Activated CD4-positive, alpha-beta T cell treated with anti-CD3 and anti-CD28 coated beads, Interleukin-2, amount 10 ng/mL, durations not matched to agents 7 days and 5 days (primary cell): ENCODE measurements at places on chromosomes 5 and 9.

DNA sequence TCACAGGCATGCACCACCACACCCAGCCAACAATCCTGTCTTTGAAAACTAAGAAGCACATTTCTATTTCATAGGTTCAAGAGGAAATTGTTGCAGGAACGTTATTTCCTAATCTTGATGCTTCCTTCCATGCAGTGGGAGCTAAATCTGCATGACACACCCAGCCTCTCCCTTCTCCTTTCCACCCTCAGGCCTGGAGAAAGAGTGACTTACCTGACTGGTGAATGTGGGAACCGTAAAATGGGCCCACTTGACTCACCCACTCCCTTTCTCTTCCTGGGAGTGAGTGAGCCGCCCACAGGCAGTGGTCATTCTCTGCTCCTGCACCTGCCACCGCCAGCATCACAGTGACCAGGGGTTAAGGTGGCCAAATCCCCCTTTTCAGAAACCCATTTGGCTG lies 78.2 kb downstream of the C9orf50 start:
- DNase-seq: no peak

DNA sequence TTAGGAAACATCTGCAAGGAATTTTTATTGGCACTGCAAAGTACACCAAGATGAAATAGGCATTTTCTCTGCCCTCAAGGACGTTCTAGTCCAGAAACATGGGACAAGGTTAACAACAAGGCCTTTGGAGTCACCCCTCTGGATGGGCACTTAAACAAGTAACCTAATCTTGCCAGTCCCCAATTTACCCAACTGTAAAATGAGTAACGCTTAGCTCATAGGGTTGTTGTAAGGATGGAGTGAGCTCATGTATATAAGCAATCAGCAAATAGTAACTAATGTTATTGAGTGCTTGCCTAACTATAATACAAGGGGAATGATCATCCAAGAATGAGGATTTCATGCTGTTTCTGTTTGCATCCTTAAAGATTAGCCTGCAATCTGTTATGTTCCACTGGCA lies 189.3 kb downstream of the PAPPA start:
- DNase-seq: no peak

GRCh38 chr5:33059081-33059480 lies 348.0 kb downstream of the NPR3 start:
- DNase-seq: no peak

GRCh38 chr9:107794259-107794658 lies 304.7 kb upstream of the KLF4 start:
- DNase-seq: no peak

DNA sequence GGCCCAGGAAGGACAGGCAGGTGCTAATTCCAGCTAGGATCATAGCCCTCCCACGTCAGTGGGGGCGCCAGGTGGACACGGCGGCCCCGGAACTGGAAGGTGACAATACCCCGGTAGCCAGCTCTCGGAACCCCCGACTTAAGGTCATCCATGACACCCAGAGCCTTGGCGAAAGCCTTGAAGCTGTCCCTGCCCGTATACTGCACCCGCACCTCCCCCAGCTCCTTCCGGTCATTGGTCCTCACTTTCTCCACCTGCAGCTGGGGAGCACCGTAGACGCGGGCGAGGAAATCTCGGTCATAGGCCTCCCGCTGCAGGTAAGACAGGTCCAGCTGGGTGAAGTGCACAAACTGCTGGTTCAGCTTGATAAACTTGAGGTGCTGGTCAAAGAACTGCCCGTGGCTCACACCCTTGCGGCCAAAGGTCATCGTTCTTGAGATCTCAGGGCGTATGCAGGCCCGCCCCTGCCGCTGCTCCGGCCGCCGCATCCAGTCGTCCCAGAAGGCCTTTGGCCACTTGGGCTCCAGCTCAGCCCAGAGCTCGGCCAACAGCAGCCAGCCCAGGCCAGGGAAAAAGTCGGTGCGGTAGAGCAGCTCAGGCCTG lies 10.9 kb downstream of the MGAT1 start:
- no peak for DNase-seq

GRCh38 chr5:120122703-120123102 lies 341.4 kb upstream of the PRR16 start:
- DNase-seq: no peak

GRCh38 chr9:89305868-89306267 lies 5.1 kb upstream of the CKS2 start:
- DNase-seq: no peak

DNA sequence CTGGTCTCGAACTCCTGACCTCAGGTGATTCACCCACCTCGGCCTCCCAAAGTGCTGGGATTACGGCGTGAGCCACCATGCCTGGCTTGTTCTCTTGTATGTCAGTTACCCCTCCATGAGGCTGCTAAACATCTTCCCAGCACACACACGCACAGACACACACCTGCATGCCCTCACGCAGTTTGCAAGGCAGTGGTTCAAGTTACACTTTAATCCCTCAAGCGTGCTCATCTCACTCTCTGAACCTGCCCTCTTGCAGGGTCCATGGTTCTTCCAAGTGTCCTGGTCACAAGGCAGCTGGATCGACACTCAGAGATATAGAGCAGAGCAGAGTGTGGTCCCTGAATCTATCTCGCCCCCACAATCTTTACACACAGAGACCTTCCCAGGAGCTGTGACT lies 34.1 kb upstream of the RUFY1 start:
- no peak for DNase-seq

DNA sequence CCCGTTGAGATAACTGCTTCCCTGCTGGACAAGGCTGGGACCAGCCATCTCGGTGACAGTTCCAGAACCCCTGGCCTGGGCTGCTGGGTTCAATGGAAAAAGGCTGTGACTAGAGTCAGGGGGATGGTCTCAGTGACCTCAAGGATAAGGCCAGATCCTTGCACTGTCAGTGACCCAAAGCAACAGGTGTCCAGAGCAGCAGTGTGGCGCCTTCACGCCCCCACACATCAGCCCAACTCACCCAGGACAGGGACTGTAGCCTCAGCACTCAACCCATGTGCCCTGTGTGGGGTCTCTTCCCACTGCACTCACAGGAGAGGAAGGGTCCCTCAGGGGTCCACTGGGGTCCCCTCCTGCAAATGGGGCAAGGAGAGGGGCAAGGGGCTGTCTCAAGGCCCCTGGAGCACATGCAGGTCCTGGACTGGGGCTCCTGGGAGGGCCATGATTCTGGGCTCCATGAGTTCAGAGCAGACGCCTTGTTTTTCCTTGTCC lies 698 bp upstream of the LCN2 start:
- DNase-seq: no peak

- no peak for DNase-seq
Measured at GRCh38 chr9:86598411-86599239, 244.4 kb upstream of the TUT7 start.

- no peak for DNase-seq
Measured at GRCh38 chr5:137234973-137235943, 263.9 kb downstream of the SPOCK1 start.

DNA sequence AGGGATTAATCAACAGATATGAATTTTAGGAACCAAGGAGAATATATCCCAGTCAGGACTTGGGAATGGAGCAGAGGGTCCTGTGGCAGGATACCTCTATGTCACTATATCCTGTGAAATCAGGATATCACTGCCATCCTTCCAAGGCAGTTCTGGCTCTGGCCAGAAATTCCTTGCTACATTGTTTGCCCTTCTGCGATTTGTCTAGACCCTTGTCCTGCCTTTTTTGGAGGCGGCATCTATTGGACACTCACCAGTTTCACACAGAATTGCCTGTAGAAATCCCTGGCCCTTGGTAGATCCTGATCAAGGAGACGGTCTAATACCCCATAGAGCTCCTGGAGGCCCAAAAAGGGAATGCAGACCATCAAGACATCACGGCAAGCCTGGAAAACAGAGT lies 71.2 kb downstream of the MROH2B start:
- DNase-seq: no peak

DNA sequence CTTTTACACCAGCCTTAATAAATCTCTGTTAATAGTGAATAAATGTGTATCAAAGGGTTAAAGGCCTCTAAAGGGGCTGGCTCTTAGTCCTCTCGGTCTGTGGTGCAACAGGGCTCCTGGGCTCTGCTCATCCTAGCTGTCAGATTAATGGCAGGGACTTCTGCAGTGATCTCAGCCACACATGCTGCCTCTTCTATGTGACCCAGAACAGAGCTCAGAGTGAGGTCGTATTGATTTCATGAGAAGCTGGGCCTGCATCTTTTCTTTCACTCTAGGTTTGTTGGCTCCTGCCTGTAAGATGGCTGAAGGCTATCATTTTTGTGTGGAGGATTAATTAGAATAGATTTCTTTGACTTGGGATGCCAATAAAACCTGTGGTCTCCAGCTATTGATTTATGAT lies 165.0 kb upstream of the GLRA1 start:
- DNase-seq: no peak

GRCh38 chr9:21465859-21466518 lies 16.1 kb downstream of the IFNE start:
- peak; percentile 51 for DNase-seq

DNA sequence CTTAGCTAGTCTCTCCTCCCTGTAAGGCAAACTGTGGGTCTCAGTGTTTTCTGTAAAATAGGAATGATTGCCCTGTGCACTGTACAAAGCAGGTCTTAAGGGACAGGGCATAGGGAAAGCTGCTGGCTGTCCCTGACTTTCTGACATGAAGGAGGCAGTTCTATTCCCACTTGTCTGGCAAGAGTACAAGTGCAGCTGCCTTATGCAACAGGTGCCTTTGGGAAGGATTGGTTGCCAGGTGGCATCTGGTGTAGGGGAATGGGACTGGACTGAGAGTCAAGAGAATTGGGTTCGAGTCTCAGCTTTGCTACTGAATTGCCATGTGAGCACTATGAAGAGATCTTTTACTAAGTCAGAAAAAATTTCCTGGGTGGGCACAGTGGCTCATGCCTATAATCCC lies 10.0 kb downstream of the BSPRY start:
- no peak for DNase-seq
